ENCODE measurements at places on chromosomes 6 and 20.
A peak's percentile ranks its signal among the peaks of the same experiment; 100 is the strongest.

DNA sequence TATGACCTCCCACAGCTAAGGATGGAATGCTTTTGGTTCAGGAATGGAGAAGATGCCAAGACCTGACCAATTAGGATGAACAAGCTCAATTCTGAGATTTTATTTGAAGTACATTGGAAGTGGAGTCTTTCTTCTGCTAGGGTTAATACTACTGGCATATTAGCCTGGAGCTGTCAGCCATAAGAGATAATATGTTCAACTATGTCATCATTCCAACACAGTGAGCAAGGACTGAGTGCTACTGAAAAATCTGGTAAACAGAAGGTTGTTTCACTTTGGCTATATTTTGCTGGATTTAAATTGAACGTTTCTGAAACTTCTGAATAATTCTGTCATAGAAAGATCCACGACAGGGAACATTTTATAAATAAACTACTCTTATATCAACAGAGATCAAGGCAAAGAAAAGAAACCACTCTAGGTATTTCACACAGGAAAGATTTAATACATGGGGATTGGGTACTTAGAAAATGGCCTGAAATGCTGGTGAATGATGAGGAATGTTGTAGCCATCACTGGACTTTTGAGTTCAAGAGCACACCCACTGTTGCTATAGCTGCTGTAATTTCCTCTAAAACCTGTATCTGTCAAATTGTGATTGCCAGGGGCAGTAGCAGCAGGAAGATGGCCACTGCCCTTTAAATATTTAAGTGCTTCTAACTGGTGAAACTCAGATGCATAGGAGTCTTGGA, 200.5 kb downstream of the PLCB4 start:
- no peak for DNase-seq

GRCh38 chr20:46672543-46673148, 16.6 kb downstream of the TP53RK start:
- DNase-seq, result no peak

DNA sequence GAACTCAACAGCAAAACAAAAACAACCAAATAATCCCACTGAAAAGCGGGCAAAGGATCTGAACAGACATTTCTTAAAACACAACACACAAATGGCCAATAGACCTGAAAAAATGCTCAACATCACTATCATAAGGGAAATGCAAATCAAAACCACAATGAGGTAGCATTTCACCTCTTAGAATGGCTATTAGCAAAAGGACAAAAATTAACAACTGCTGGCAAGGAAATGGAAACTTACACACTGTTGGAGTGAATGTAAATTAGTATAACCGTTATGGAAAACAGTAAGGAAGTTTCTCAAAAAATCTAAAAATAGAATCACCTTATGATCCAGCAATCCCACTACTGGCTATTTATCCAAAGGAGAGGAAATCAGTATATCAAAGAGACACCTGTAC, 20.9 kb downstream of the FAM8A1 start:
- DNase-seq, result no peak

DNA sequence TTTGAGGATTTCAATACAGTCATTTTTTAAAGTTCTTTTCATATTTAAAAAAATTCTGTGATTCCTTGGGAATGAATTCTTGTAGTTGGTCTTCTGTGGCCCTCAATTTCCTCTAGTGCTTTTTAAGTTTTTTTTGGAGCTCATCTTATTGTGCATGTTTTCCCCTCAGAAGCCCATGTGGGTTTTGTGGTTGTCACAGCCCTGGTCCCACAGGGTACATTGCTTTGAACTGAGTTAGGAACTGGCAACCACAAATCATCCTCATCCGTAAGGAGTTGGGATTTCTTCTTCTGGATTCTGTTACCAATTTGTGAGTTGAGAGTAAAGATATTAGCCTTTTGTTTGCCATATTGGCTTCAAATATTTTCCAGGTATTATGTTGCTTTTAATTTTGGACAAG, 89.9 kb downstream of the AKAP7 start:
- DNase-seq, result no peak

DNA sequence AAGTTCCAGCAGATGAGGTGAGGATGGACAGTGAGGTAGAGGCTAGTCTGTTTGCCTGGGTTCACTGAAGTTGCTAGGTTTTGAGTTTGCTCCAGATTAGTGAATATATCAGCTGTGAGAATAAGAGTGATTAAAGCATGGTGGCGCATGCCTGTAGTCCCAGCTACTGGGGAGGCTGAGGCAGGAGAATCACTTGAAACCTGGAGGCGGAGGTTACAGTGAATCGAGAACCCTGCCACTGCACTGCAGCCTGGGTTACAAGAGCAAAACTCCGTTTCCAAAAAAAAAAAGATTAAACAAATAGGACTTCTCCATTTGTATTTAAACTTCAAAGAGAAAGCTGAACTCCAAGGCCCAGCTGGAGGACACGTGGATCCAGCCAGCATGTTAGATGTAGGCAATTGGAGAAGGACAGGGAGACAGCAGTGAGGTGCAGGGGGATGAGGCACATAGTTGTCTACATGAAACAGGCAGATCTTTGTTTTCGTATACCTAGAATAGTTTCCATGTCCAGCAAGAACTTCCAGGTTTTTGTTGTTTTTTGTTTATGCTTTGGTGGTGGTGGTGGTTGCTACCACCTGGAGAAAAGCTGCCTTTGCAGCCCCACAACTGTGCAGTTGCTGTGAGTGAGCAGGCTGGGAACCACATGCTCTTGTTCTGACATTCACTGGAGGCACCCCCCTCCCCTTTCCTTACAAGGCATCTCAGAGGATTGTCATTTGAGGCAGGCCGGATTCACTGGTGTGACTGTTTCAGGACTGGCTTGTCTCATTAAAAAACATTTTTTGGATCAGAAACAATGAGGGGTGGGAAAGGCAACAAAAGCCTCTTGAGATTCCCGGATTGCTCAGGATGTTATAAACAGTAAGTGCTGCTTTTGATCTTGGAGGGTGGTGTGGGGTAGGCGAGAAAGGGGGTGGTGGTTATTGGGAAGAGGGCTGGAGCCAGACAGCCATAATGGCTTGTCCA, 72.3 kb downstream of the JARID2 start:
- DNase-seq, result peak; percentile 9

DNA sequence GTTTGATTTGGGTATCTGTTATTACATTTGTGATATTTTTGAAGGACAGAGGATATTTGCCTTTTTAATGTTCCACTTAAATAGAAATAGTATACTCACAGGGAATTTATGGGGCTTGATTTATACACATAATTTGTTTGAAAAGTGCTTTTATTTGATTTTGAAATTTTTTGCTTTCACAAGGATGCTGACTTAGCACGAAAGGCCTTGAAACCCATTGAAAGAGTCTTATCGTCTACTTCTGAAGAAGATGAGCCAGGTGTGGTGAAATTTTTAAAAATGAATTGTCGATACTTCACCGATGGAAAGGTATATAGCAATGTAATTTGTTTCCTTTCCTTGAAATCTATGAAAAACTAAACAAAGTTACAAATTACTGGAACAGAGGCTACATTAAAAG, 74.3 kb upstream of the HINT3 start:
- DNase-seq, result no peak

GRCh38 chr6:158837684-158838625, 18.8 kb upstream of the EZR start:
- DNase-seq, result no peak

DNA sequence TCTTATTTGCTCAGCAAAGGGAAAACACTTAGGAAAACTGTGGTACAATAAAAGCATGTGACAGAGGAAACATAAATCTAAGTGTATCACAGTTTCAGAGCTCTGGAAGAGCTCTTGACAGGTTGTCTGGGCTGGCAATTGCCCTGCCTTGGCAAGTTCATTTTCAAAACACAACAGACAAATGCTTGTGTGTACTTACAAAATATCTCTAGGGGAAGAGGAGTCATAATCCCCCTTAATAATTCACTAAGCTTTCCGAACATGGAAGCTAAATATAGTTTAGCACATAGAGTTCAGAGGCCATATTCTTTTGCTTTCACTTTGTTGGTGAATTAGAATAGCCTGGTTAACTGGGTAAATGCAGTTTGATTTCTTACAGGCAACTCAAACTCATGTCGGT, 211.6 kb upstream of the THEMIS start:
- peak; percentile 38 for DNase-seq

DNA sequence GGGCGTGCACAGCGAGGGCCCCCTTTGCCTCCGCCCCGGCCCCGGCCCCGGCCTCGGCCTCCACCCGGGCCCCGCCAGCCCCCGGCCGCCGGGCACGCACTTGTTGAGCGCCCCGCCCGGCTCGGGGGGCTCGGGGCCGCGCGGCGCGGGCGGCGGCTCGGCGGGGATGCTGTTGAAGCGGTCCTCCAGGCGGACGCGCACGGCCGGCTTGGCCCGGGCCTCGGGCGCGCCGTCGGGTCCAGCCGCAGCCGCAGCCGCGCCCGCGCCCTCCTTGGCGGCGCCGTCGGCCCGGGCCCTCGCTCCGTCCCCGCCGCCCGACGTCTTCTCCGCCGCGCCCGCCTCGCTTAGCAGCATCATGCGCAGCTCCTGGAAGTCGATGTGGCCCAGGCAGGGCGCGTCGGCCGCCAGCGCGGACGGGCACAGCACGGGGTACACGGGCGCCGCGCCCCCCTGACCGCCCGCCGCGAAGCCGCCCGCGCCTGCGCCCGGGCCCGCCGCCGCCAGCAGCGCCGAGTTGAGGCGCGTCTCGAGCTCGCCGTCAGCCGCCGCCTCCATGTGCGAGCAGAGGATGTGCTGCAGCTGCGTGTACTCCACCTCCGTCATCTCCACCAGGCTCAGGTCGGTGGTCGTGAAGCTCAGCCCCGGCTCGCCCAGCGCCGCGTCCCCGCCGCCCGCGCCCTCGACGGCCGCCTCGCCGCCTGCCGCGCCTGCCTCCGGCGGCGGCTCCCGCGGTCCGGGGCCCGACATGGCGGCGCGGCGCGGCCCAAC, 514 bp downstream of the TCFL5 start:
- DNase-seq, result peak; percentile 66

GRCh38 chr6:100719883-100720682, 161.0 kb downstream of the ASCC3 start:
- DNase-seq, result peak; percentile 43
